ENCODE measurements at places on chromosomes 7 and 10.

- DNase-seq = no peak
Measured at GRCh38 chr7:70807650-70808049, 324.3 kb upstream of the GALNT17 start.

DNA sequence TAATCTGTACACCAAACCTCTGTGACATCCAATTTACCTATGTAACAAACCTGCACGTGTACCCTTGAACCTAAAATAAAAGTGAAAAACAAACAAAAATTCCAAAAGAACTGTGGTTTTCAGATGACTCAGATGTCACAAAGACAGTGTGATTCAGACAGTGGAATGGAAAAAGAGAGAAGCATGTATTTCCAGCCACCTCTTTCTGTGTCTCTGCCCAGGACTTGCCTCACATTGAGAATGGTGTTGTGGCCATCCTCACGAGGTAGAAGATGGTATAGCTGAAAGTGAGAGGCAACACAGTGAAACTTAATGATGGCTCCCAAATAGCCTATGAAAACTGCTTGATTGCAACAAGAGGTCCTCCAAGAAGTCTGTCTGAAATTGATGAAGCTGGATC, 78.0 kb downstream of the ARL5B start:
- DNase-seq = no peak

DNA sequence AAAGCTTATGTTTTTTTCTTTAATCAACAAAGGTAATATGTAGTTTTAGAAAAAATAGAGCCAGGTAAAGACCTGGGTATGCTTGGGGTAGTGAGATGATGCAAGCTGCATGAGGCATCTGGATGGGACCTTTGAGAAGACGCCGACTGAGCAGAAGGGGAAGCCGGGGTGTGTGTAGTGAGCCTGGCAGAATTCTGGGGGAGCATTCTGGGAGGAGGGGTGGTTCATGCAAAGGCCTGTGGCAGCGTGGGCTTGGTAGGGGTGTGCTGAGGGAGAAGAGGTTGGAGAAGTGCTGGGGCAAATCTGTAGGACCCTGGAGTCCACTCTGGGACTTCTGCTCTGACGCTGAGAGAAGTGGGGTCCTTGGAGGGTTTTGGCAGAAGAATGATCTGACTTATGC, 33.9 kb upstream of the SHH start:
- DNase-seq = no peak

DNA sequence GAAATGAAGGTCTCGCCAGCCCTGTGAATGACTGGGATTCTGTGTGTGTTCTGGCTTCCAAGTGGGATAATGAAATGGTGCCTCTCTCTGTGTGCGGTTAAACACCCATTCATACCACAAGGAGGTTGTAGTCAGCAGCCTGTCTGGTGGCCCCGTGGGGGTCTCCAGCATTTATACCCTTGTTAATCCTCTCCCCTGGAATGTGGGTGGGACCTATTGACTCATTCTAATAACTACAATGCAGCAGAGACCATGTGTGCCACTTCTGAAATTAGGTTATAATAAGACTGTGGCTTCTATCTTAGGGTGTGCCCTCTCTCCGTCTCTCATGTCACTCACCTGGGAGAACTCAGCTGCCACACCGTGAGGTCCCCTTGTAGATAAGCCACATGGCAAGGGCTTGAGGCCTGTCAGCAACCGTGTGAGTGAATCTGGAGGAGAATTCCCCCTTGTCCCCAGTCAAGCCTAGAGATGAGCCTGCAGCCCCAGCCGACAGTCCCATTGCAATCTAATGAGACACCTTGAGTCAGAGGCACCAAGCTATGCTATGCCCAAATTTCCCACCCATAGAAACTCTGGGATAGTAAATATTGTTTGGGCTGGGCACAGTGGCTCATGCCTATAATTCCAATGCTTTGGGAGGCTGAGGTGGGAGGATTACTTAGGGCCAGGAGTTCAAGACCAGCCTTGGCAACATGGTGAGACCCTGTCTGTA, 106.8 kb downstream of the GALNT17 start:
- DNase-seq = peak; percentile 5

- no peak for DNase-seq
Measured at GRCh38 chr7:71229148-71229547, 97.2 kb downstream of the GALNT17 start.

Measured in myocyte (in vitro differentiated cells).